Right lung (tissue), 10 donors: ENCODE measurements at places on chromosomes 11 and 22. TPM values are rescaled to one million over a fixed set of nuclear protein-coding genes. Genes with fewer than 3 reads are reported as not detected.

- DNase-seq = no peak
These were observed 101.8 kb upstream of the TIMP3 start for GRCh38 chr22:32699686-32700085.

- DNase-seq = no peak
These were observed 66.8 kb upstream of the GRK3 start for GRCh38 chr22:25497716-25498115.

DNA sequence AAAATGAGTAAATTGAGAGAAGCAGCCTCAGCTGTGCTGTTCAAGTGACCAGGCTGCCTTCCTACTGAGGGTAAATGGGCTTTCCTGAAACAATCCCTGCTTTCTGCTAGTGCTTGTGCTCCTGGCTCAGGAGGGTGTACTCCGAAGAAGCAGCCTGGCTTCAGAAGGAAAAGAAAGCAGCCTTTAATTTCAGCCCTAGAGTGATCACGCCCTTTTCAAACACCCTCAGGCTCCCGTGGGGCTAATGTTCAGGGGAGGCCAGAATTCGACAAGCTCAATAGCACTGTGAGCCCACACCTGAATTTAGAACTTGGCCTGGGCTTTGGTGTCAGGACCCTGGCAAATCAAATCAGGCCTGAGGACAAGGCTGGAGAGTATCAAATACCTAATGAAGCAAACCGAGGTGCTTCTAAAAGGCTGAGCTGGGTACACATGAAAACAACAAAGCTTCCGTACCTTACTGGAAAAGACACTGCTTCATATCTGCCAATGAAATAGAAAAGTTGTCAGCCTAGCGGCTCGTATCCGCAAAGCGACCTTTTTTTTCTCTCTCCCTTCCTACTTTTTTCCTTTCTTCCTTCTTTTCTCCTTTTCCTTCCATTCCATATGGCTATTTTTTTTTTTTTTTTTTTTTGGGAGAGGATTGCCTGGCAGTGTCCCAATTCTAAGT lies 387.8 kb downstream of the SOX6 start:
- DNase-seq = no peak

DNA sequence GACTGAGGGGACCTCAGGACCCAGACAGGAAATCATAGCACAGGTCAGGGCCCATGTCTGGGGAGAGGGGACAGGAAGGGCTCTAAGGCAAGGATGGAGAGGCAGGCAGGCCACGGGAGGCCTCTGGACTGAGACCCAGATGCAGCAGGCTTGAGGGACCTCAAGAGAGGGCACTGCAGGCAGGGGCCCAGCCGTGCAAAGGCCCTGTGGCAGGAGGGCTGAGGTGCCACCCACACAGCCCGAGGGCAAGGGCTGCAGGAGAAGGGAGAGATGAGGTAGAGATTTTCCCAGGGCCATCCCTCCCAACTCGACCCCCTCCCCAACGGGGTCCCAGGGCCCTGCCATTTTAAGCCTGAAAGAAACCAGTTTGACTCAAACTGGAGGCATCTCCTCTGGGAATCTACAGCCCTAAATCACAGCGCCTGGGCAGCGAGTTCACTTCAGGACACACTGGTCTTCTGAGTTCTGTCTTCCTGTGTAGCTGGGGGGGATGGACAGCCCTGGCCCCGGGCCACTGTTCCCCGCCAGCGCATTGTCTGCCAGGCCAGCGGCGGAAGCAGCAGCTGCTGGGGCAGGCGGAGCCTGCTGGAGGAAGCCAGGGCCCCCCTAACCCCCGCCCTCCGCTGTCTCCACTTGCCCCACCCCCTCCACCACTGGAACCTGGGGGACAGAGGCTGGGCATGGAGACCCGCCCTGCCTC lies 20.3 kb upstream of the WNT7B start:
- peak; percentile 94 for DNase-seq

CDC42EP1 gene
- polyA plus RNA-seq = 44.4 TPM

- no peak for DNase-seq
These were observed 700 bp downstream of the TTC17 start for GRCh38 chr11:43359422-43359818.

- DNase-seq = no peak
These were observed 13.2 kb upstream of the FXYD2 start for GRCh38 chr11:117837791-117838190.

DNA sequence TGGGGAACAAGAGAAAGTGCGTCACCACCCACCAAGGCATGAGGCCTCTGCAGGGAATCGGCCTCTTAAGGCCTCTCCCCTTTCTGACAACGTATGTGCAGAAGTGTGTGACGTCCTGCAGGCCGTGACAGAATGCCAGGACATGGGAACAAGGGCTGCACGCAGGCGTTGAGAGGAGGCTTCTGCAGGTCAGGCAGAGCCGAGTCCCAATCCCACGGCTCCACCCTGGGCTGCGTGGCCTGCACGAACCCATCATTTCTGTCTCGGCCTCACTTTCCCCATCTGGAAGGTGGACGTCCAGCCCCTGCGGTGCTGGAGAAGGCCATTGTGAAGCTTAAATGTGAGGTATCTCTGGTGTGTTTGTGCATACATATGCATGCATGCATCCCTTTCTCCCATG lies 61.8 kb downstream of the SHANK2 start:
- DNase-seq = no peak
